Stimulated activated CD8-positive, alpha-beta memory T cell treated with anti-CD3 and anti-CD28 coated beads, Interleukin-12 subunit alpha, Interleukin-12 subunit beta, amount 100 ng/mL, for 4 hours (primary cell): ENCODE measurements at places on chromosomes 5 and 9.

GRCh38 chr5:158373608-158374395 lies 514.9 kb upstream of the CLINT1 start:
- no peak for DNase-seq

- DNase-seq: no peak
Observed at GRCh38 chr5:106825374-106825773, 845.4 kb downstream of the EFNA5 start.

GRCh38 chr5:84450617-84451414 lies 66.1 kb upstream of the EDIL3 start:
- no peak for DNase-seq

- no peak for DNase-seq
Observed at GRCh38 chr9:29928072-29928471, 2354.8 kb upstream of the C9orf72 start.

- DNase-seq: no peak
Observed at GRCh38 chr9:125446561-125447094, 185.0 kb downstream of the GAPVD1 start.

GRCh38 chr9:96158147-96158546 lies 143.8 kb downstream of the HSD17B3 start:
- no peak for DNase-seq
